ENCODE measurements at places on chromosomes 11 and 22. TPM values are rescaled to one million over a fixed set of nuclear protein-coding genes. Genes with fewer than 3 reads are reported as not detected.

Gene OR2AT4
- total RNA-seq = not detected

Gene XKR3
- total RNA-seq = not detected

Gene CTSW
- total RNA-seq = 6.8 TPM

Gene NAV2
- 61.4 TPM for total RNA-seq

Gene EIF3M
- total RNA-seq = 120 TPM

Gene CCDC89
- total RNA-seq = 0.46 TPM

Gene TMEM184B
- total RNA-seq = 86.8 TPM

Gene LUZP2
- not detected for total RNA-seq

Gene KIF18A
- total RNA-seq = 1.7 TPM

Gene TREH
- total RNA-seq = not detected

Gene DDI1
- total RNA-seq = not detected

Gene TMEM134
- 53.8 TPM for total RNA-seq

Gene SPDYC
- total RNA-seq = not detected

Gene HTR3A
- not detected for total RNA-seq

Gene INS
- total RNA-seq = 0.67 TPM

Gene ASRGL1
- 43.7 TPM for total RNA-seq

Gene CARNS1
- total RNA-seq = 0.86 TPM

Gene DKK3
- total RNA-seq = 162 TPM

Gene NPAT
- 21.0 TPM for total RNA-seq

Gene CRYBA4
- total RNA-seq = not detected

Gene BTBD18
- total RNA-seq = not detected

Gene CDC42BPG
- total RNA-seq = 21.6 TPM

Gene CRYBB2
- total RNA-seq = not detected

Gene ATP6V1E1
- total RNA-seq = 63.5 TPM

Gene GALNT18
- total RNA-seq = 48.2 TPM

Gene SGSM1
- total RNA-seq = 0.78 TPM

Gene SLC29A2
- total RNA-seq = 8.3 TPM

Gene C22orf31
- total RNA-seq = not detected

Gene LARGE2
- 4.9 TPM for total RNA-seq

Gene NLRX1
- 28.3 TPM for total RNA-seq

Gene OR5P2
- total RNA-seq = 3.2 TPM

Gene SPTBN2
- 9.3 TPM for total RNA-seq

Gene MUC15
- total RNA-seq = 64.3 TPM

Gene SLC43A1
- total RNA-seq = 12.3 TPM

Gene RFPL3
- not detected for total RNA-seq

Gene CCDC188
- total RNA-seq = 0.80 TPM

Gene RIN1
- 19.0 TPM for total RNA-seq

Gene CD44
- total RNA-seq = 552 TPM

Gene OR6T1
- not detected for total RNA-seq

Gene MYOD1
- not detected for total RNA-seq

Gene C11orf16
- total RNA-seq = 4.3 TPM

Gene OPCML
- total RNA-seq = not detected

Gene C22orf15
- 5.9 TPM for total RNA-seq

Gene DEUP1
- total RNA-seq = not detected

Gene NEFH
- not detected for total RNA-seq

Gene KRTAP5-10
- not detected for total RNA-seq

Gene SLC5A12
- total RNA-seq = not detected

Gene KRTAP5-7
- total RNA-seq = not detected

Gene SCT
- total RNA-seq = not detected

Gene MCHR1
- not detected for total RNA-seq

Gene OR52E6
- not detected for total RNA-seq

Gene RFPL1
- total RNA-seq = not detected

Gene CNGA4
- 0.55 TPM for total RNA-seq

Gene HMOX1
- 80.7 TPM for total RNA-seq

Gene CCDC81
- 4.0 TPM for total RNA-seq

Gene C11orf42
- not detected for total RNA-seq
